Mesenteric fat pad (tissue), 1 donor: ENCODE measurements at places on chromosomes 12 and 14. TPM values are rescaled to one million over a fixed set of nuclear protein-coding genes. Genes with fewer than 3 reads are reported as not detected.

The REC8 gene
- total RNA-seq: 31.5 TPM

DNA sequence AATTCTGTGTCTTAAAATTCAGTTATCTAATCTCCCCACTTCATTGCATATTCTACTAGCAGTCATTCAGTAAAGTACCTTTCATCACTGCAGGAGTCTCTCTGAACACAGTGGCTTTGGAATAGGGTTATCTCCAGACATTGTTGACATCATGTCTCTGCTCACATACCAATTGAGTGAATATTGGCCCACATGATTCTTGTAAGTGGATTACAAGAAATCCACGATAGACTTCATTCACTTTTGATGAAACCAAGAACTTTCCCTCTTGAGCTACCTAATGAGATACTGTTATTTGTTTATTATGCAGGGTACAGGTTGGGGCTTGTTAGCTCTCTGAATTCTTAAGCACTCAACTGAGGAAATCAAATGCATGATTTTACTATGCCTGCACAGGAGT, 284.9 kb downstream of the RAD51B start:
- no peak for DNase-seq

- DNase-seq: peak; percentile 78
Measured at GRCh38 chr12:4282103-4282891, 8.7 kb downstream of the CCND2 start.

The ACSS3 gene
- 36.2 TPM for total RNA-seq

GRCh38 chr14:49982082-49982481, 89.2 kb downstream of the ARF6 start:
- no peak for DNase-seq

DNA sequence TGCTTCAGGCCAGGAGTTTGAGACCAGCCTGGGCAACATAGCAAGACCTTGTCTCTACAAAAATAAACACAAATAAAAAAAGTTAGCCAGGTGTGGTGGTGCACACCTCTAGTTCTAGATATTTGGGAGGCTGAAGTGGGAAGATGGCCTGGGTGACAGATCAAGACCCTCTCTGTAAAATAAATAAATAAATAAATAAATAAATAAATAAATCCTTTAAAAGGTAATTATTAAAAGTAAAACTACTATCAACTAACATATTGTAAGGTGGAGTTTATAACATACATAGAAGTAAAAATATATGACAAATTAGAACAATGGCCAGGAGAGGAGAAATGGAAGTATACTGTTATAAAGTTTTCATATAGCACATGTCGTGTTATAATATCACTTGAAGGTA, 33.3 kb upstream of the CLMN start:
- DNase-seq: no peak

The BMP4 gene
- total RNA-seq: 6.5 TPM

DNA sequence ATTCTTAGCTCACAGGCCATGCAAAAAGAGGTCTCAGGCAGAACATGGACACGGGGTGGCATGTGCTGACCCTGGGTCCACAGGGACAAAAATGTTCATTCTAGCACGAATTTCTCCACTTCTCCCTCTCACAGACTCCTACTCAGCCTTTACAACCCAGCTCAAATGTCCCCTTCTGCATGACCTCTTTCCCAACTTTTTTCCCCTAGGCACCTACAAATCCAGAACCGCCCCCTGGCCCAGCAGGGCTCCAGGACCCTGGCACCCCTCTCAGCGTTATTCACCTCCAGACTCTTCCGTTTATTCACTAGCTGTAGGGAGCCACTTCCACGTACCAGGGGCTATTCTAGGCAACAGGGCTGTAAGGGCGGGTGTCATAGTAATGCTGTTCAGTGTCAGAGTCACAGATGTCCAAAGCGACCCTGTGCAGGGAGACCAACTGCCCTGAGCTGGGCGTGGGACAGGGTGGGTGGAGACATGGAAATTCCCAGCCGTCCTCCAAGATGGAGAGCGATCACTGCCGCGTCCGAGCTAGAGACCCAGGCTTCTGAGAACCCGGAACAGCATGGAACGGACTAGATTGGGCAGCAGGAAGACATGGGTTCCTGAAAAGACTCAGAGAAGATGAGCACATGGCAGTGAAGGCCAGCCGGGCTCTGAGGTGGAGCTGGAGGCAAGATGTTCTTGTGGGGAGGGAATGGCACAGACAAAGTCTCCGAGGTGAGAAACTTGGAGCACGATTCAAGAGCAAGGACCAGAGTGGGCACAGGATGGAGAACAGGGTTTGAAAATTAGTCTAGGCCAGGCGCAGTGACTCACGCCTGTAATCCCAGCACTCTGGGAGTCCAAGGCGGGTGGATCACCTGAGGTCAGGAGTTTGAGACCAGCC, 274.9 kb upstream of the RTL1 start:
- DNase-seq: peak; percentile 64

The KRT7 gene
- 11.7 TPM for total RNA-seq

GRCh38 chr12:76587428-76588178, 28.0 kb upstream of the OSBPL8 start:
- DNase-seq: no peak

DNA sequence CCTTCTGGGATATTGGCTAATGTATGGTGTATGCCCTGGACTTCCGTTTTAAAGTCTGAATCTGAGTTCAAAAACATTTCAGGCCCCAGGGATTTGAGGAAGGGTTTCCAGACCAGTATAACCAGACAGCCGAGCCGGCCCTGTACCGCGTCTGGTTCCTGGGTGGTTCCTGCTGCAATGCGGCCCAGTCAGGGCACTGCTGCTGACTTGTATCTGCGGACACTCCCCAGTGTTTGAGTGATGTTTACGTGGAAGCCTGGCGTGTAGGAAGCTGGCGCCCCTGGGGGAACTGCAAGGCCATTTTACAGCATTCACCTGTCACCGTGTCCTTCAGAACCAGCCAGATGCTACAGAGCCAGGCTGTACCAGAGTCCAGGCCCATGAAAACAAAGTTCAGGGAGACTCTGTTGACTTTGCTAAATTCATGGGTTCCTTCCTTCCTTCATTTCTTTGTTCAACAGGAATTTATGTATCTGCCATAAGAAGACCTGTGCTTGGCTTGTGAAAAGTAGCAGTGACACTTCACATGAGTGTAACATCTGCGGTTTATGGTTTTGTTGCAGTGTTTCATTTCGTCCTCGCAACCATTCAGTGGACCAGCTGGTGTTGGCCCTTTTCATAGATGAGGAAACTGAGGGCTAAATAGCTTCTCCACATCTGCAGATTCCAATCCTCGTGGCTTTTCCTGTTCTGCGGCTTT, 16.8 kb downstream of the EML1 start:
- peak; percentile 85 for DNase-seq

DNA sequence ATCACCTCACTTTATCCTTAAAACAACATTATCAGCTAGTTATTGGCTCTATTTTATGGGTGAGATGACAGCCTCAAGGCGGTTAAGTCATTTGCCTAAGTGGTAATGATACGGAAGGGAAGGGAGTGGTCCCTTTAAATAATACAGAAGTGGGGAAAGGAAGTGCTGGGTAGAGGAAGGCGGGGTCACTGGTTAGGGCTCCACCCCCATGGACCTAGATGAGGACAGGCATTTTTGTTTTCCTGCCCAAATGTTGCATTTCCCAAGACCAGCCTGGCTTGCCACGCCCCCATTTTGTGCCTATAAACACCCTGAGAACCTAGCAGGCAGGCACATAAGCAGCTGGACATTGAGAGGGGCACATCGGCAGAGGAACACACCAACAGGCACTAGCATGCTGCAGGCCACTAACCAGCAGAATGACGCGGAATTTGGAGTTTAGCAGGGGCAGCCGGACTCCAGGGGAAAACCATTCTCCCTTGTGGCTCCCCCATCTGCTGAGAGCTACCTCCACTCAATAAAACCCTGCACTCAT, 100.9 kb downstream of the EPS8 start:
- DNase-seq: no peak

DNA sequence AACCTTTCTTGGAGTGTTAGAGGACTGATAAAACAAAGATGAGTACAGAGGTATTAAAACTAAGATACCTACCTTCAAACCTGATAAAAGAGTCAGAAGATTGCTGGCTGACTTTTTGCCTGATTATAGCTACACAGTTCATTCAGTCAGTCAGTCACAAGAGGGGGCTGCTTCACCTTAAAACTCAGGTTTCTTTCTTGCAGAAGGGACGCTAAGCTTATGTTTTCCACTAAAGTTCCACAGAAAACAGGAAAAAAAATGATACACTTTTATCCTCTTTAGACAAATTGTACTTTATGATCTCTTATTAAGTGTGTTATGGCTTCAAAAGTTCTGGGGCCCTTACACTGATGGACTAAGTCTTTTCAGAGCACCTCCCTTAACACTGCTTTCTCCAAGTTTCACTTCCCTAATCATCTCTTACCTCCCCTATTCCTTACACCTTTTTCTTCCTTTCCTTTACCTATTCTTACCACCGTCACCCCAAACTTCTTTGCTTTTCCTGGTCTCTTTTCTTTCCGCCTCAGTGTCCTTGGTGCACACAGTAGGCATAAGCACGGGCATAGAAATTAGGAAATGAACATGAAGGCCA, 448.7 kb upstream of the OR4E1 start:
- no peak for DNase-seq

The SERPINA5 gene
- 0.48 TPM for total RNA-seq

The AREL1 gene
- 31.9 TPM for total RNA-seq

DNA sequence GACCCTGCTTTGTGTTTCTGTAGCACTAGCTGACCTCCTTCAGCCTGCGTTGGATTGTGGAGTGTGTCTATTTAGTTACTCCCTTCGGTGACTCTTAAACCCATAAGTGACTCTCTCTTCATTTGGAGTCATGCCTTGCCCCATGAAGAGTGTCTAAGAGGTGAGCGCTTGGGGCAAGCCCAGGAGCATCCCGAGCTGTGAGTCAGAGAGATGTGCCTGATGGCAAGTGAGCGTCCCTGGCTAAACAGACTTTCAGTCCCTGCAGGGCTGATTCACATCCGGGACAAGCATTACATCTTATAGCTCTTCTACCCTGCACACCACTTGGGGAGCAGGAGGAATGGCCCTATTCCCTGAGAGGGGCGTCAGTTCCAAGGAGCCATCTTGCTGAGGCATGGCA, 24.3 kb upstream of the ATF1 start:
- DNase-seq: no peak

- DNase-seq: no peak
Measured at GRCh38 chr12:3834774-3835173, 38.4 kb downstream of the PARP11 start.

GRCh38 chr12:121423682-121424623, 24.0 kb downstream of the RNF34 start:
- no peak for DNase-seq

The FBRSL1 gene
- 30.5 TPM for total RNA-seq

The PRPF40B gene
- total RNA-seq: 13.7 TPM

The CLEC14A gene
- 35.6 TPM for total RNA-seq

- DNase-seq: peak; percentile 94
Measured at GRCh38 chr12:104215638-104216297, at the start of gene TXNRD1. TXNRD1 (plus strand) TSS chr12:104215779; CDS start chr12:104215803, 24 bp downstream.

GRCh38 chr14:51836417-51836816, 24.0 kb upstream of the GNG2 start:
- no peak for DNase-seq

The IL26 gene
- total RNA-seq: not detected

DNA sequence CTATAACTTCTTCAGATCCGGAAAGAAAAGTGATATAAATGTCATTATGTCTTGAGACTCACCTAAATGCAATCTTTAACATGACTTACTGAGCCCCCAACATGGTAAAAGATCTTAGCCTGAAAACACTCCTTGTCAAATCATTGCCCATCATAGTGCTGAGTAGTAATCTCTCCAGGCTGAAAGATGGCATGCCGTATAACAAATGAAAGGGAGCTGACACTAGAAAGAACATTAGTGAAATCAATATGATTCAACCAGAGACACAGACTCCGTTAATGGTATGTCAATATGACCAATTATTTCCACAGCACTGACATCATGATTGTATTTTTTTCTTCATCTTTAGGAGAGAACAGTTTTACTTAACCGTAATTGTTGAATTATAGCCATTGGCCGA, 54.4 kb downstream of the BICD1 start:
- no peak for DNase-seq

- no peak for DNase-seq
Measured at GRCh38 chr12:132771126-132771838, 9.7 kb upstream of the ANKLE2 start.

DNA sequence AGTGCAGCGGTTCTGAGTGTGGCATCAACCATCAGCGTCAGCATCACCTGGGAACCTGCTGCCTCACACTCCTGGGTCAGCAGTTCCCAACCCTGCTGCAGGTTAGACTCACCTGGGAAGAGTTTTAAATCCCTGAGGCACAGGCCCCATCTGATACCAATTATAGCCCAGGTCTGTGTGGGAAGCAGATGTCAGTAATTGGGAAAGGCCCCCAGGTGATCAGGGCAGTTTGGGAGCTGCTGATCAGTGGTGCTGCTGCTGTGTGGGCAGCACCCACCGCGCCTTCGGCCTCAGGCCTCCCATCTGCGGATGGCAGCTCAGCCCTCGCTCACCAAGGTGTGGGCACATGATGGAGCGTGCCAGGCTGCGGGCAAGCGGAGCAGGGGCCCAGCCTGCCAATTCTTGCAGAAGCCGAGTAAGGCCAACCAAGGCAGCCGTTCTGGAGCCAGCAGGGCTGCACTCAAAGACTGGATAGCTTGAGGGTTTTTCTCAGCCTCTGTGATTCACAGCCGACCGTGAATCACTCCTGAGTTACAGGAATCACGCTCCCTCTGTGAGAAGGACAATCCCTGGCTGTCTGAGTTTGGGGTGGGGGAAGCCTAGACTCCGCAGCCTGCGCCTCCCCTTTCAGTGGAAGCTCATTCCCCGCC, 155.6 kb upstream of the SFSWAP start:
- no peak for DNase-seq

- DNase-seq: no peak
Measured at GRCh38 chr12:74906224-74906623, 303.4 kb downstream of the KCNC2 start.

The NKX2-8 gene
- total RNA-seq: not detected

DNA sequence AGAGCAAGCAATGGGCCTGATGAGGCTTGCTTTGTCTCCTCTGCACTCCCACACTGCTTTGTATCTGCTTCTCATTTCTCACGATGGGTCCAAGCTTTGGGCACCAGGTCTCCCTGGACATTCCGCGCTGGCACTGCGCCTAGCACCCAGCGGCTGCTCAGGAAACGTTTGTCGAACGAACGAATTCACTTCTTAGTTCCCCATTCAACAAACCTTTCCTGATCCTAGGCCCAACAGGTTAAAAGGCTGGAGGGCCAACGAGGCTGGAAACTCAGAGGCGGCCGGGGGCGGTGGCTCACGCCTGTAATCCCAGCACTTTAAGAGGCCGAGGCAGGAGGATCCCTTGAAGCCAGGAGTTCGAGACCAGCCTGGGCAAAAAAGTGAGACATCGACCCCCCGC, 1.0 kb upstream of the GLRX5 start:
- DNase-seq: no peak

The RFX4 gene
- 0.13 TPM for total RNA-seq

- peak; percentile 26 for DNase-seq
Measured at GRCh38 chr14:76133103-76133502, 18.6 kb upstream of the GPATCH2L start.

The ACRBP gene
- total RNA-seq: 2.5 TPM

The PRIMA1 gene
- total RNA-seq: 1.3 TPM

- no peak for DNase-seq
Measured at GRCh38 chr14:33682760-33683159, 268.1 kb downstream of the EGLN3 start.

- DNase-seq: no peak
Measured at GRCh38 chr12:97757481-97758193, 295.0 kb downstream of the RMST start.

The CD27 gene
- not detected for total RNA-seq
